Lung microvascular endothelial cell (primary cell): ENCODE measurements at places on chromosomes 6 and 20. TPM values are rescaled to one million over a fixed set of nuclear protein-coding genes. Genes with fewer than 3 reads are reported as not detected.

GRCh38 chr20:57559658-57560553 is 1.0 kb upstream of the PCK1 start:
- DNase-seq, result no peak

GRCh38 chr6:67009818-67010217 is 1302.8 kb upstream of the EYS start:
- no peak for DNase-seq

GTSF1L gene
- not detected in 2 replicates for total RNA-seq

GRCh38 chr20:8212286-8212685 is 80.2 kb downstream of the PLCB1 start:
- peak; percentile 72 for DNase-seq

CENPW gene
- 4.0 and 8.9 TPM in 2 replicates for total RNA-seq

PTGIS gene
- total RNA-seq, result 0.20 and 0.44 TPM in 2 replicates

DNA sequence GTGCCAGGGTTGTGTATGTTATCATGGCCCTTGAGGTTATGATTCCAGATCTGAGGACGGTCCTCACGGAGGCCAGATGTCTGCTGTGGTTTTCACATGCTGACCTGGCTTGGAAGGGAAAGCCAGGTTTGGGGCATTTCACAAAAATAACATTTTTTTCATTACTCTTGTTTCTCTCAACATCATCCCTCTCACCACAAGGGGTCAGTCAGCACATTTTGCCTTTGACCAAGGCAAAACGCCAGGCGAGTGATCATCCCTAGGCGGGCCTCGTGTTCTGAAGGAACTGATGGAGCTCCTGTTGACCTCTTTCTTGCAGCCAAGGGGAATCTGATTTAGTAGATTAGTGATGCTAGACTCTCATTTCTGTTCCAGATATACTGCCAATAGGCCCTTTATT is 133.5 kb downstream of the TBC1D7 start:
- peak; percentile 77 for DNase-seq

DNA sequence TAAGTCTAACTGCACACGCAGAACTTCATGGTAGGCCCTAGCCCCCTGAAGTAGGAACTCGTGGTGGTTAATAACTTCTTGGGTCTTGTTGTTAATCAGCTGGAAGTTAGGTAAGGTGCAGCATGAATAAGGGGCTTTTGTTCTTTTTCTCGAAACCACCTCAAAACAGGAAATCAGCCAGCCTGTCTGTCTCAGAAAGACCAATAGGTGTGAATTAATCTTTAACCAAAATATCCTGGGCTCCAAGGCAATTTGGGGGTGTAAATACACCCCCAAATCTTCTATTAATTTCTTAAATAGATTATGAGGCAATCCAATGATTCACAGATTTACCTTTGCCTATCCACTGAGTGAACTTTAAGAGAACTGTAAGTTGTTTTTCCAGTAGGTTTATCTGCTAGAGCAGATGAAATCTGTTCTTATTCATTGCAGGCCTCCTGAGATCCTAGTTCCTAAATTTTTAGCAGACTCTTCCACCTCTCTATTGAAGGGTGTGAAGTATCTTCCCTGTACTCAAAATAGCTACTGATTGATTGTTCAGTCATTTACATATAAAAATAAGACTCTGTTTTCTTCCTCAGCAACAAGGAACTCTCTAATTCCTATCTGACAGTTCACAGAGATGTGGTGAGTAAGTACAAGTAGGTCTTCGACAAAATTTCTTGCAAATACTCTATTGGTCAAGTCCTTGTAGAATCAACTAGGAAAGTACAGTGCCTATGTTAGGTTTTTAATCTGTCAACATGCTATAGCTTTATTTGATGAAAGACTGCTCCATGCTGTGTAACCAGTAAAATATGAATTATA is 427.1 kb upstream of the NOX3 start:
- peak; percentile 32 for DNase-seq

SLC17A4 gene
- total RNA-seq, result not detected in 2 replicates

- no peak for DNase-seq
These were observed 72.9 kb downstream of the HDGFL1 start for GRCh38 chr6:22642254-22642653.

DNA sequence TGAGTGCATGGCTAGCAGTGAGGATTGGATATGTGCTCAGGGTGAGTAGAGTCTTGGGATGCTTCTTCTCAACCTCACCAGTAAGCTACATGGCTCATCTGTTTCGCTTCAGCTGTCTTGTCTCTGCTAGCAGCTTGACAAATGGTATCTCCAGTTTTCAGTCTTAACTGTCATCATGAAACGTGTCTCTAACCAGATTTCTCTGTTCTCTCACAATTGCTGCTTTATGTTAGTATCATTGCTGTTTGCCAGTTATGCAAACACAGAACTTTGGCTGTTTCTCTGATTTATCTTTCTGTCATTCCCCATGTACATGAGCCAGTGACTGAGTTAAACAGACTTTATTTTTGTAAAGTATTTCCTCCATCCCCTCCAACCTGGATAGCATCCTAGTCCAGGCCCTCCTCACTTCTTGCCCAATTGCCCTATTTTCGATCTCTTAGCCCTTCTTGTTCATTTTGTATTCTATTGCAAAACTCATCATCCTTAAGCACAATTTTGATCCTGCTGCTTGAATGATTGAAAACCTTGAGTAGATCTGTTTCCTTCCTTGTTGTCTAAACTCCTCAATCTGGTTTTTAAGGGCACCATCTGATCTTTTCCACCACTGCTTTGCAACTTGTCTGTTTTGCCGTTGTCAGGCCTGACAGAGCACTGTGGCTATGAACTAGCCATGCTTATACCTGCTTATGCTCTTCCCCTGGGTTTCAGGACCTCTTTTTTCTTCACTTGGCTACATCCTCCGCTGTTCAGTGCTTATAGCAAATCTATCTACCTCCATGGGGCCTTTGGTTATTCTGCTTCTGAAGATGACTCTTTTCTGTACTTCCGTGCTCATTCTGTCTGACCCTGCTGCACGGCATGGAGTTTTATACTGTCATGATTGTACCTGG is 37.7 kb upstream of the ADIG start:
- DNase-seq, result no peak

DNA sequence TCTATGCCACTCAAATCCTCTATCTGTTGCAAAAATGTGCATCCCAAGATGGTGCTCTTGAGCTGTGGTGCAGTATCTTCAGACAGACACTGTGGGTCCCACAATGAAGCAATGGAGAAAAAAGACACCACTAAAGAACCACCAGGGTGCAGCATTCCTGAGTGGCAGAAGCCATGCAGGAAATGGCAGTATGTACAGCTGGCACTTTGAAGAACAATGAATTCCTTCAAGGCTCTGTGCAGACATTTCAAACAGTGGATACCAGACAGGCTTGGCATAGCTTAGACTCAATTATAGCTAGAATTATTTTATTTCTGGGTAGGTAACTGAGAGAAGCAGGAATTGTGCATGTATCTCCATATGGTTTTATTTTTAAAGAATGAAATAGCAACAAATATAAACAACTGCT is 24.0 kb upstream of the HDAC2 start:
- peak; percentile 91 for DNase-seq

DEF6 gene
- 0.20 and 0.65 TPM in 2 replicates for total RNA-seq

DNA sequence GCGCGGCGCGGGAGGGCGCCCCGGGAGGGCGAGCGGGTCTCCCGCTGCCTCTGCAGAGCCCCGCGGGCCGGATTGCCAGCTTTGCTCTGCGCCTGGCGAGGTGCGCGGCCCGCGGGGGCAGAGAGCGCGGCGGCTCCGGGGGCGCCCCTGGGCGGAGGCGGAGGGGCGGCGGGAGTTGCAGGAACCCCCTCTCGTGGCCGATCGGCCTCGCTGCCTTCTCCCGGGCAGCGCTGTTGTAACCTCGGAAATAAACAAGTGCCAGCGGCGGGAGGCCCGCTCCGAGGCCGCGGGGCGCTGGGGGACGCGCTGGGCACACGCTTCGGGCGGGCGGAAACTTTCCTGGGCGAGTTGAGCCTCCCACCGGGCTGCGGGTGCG is 1.2 kb downstream of the CDH4 start:
- peak; percentile 20 for DNase-seq

NRN1 gene
- total RNA-seq, result 28.1 and 41.9 TPM in 2 replicates

DNA sequence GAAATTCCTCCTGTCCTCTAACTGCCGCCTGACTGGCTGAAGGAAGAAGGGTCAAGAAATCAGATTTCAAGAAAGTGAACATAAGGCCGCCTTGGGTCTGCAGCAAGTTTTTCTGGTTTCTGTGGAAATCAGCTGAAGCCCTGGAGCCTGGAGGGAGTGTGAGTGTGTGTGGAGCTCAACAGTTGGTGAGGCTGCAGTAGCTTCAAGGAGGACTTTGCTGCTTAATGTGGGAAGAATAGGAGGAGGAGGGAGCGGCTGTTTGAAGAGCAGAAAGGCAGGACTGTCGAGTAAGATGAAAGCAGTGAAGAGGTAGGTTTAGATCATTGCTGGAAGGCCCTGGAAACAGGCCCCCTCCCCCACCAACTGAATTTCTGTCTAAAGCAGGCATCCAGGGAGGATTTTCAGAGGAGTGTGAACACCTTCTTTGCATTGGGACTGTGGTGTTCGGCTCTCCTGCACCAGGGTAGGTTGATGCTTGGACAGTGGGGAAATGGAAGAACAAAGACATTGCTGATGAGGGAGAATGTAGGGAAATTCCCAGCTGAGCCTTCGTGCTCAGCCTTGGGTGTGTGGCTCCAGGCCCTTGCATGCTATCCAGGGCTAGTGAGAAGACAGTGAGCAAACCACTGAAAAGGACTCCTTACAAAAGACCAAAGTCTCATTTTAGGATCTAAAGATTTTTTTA is 79.5 kb upstream of the VSTM2L start:
- no peak for DNase-seq

DNA sequence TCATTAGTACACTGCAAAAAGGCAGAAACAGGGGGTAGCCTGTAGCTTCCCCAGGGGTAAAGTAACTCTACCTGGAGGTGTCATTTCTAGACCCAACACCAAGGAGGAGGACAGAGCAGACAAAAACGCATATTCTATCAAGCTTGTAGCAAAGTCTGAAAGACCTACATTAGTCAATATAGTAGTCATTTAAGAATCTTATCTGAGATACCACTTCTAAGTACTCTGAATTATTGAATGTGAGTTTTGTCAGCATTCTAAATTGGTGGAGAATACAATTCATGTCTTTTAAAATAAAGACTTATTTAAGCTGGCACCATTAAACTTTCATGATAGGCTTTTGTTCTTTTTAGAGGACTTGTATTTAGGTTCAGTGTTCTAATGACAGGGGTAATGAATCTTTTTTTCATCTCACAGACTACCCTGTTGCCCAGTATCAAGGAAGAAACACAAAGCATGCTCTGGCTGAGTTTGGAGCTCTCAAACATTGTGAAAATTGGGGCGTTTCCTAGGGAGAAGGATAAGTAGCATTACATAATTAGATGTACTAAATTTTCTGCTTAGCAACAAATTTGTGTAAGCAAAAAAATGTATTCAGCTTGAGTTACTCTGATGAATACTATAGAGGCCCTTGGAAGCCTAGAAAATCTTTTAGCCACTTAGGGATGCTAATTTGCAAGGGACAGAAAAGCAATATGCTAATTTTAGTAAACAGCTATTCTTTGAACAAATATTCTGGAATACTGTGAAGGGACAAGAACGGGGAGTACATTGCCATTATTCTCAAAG is 255.4 kb upstream of the HSF2 start:
- DNase-seq, result no peak

DNA sequence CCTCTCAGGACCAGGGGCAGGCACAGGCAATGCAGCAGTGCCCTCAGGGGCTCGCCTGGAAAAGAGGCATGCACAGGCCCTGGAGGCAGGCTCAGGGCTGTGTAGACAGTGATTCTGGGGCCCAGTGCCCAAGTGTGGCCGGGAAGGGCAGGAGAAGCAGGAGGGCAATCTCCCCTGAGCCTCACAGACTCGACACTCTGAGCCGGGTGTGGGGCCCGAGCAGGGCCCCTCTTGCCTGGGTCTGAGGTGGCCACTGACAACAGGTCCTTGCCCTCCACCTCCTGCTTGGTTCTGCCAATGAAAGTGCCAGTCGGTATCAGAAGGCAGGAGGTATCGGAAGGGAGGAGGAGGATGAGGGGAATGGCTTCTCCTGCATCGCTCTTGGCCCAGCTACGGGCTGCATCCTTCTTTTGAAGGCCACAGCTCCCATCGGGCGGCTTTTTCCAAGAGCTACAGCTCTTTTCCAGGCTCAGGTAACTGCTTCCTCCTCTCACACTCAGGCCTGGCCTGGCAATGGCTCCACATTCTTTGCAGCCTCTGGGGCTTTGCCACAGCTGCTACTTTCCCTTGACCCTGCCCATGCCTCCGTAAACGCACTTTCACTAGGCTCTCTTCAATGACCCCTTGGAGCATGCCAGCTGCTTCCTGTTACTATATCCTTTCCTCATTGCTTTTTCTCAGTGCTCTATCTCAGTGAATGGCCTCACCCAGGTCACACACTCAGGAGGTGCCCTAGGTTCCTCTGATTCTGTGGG is 24.5 kb downstream of the GABRR2 start:
- DNase-seq, result no peak

FOXF2 gene
- total RNA-seq, result not detected in 2 replicates

AAR2 gene
- 19.8 and 24.8 TPM in 2 replicates for total RNA-seq

DNA sequence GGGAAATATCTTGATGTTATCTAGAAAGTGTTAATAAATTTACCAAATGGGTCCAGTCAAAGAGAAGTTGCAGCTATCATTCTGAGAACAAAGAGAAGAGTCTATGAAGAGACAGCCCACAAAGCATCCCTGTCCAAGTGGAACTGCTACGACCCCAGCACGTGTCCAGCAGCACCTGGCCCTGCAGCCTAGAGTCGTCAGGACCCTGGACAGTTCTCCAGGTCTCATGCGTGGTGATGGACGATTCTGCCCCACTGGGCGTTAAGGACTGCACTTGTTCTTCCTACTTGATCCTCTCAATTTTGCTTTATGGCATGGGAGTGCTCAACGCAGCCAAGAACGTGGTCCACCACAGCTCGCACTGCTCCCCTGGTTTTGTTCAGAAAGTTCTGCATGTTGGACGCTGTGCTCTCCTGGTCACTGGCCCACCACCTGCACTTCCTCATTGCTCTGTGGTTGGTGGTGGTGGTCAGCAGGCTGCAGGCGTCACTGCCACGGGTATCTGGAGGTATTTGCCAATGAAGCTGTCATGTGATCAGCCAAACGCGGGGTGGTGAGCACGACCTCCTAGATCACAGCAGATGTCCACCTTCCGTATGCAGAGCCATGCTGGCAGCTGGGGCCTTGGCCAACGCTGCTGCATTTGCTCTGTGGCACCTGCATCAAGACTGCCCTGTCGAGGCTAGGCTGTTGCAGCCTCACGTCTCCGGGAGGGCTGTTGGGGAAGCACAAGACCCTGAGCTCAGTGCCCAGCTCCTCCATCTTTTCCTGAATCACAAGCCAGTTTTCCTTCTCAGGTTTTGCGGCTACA is 356.4 kb downstream of the CDH4 start:
- DNase-seq, result no peak

- peak; percentile 85 for DNase-seq
These were observed 118.3 kb downstream of the SLX4IP start for GRCh38 chr20:10553326-10553984.

UNC93A gene
- total RNA-seq, result not detected in 2 replicates

C6orf15 gene
- total RNA-seq, result not detected in 2 replicates

DNA sequence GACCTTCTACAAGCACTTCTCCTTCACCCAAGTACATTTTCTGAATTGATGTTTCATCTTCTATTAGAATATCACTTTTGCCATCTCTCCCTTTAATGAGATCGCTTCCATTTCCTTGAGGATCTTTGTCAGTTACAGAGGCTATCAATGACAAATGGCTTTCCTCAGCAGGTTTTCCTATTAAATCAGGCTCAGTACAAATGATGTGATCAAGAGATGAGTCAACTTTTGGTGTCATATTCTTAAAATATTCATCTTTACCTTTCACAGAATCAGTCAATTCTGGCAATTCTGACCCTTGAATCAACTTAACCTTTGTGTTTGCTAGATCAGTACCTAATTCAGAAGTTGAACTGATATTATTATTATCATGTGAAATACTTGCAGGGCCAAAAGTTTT is 37.3 kb downstream of the DST start:
- DNase-seq, result no peak
